ENCODE measurements at places on chromosomes 1 and 21.

DNA sequence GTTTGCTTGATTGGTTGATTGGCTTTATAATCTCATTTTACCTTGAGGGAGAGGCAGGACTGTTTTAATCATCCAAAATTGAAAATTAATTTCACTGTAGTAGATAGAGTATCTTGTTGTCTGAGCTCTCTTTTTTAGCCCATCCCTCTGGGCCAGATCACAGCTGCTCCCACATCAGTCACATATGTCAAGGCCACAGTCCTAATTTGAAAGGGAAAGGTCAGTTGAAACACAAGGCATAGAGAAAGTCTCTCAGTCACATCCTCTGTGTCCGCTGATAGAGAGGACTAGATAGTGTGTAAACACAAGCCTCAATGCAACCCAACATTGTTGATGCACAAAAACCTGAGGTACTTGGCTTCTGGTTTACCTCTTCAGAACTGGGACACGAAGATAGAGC lies 6.8 kb downstream of the C1orf74 start:
- DNase-seq: no peak

GRCh38 chr1:26239936-26240335 lies 5.9 kb downstream of the CEP85 start:
- DNase-seq: no peak

GRCh38 chr1:31760471-31761470 lies 3.4 kb downstream of the ADGRB2 start:
- peak; percentile 58 for DNase-seq

GRCh38 chr1:118881751-118882150 lies 106.4 kb downstream of the TBX15 start:
- no peak for DNase-seq

GRCh38 chr1:44294588-44295007 lies 60.5 kb downstream of the ERI3 start:
- no peak for DNase-seq

GRCh38 chr1:187689129-187689528 lies 860.4 kb downstream of the PLA2G4A start:
- DNase-seq: no peak

- no peak for DNase-seq
These were observed 3.4 kb upstream of the NVL start for GRCh38 chr1:224333309-224333926.

DNA sequence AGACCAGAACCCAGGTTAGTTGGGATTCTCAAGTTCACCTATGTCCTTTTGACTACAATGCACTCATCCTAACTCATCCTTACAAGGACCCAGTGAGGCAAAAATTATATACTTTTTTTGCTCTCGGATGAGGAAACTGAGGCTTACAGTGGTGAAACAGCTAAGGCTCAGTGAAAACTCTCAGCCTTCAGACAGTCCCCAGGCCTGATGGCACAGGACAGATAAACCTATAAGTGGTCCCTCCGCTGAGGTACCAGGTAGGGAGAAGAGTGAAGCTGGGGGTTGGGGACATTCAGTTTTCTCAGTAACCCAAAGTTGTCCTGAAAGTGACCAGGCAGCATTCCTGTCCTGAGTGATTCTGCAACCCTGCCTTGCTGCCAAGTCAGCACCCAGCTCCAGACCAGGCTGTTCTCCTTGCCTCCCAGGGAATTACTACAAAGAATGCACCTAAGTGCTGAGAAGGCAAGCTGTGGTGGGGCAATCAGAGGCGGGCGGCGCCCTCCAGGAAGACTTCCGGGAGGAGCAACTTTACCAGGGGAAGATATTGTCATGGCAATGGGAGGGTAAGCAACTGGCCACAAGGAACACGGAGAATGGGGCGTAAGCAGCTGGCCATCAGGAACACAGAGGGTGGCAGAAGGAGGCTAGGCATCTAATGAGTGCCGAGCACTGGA lies 4.6 kb downstream of the TENT5B start:
- DNase-seq: no peak

GRCh38 chr1:160491017-160491416 lies 32.0 kb downstream of the SLAMF6 start:
- DNase-seq: no peak

GRCh38 chr1:246029616-246030015 lies 477.5 kb downstream of the SMYD3 start:
- no peak for DNase-seq

- no peak for DNase-seq
These were observed 31.6 kb downstream of the LRP8 start for GRCh38 chr1:53296117-53296749.

- DNase-seq: no peak
These were observed 175.2 kb upstream of the IVNS1ABP start for GRCh38 chr1:185492089-185492825.

DNA sequence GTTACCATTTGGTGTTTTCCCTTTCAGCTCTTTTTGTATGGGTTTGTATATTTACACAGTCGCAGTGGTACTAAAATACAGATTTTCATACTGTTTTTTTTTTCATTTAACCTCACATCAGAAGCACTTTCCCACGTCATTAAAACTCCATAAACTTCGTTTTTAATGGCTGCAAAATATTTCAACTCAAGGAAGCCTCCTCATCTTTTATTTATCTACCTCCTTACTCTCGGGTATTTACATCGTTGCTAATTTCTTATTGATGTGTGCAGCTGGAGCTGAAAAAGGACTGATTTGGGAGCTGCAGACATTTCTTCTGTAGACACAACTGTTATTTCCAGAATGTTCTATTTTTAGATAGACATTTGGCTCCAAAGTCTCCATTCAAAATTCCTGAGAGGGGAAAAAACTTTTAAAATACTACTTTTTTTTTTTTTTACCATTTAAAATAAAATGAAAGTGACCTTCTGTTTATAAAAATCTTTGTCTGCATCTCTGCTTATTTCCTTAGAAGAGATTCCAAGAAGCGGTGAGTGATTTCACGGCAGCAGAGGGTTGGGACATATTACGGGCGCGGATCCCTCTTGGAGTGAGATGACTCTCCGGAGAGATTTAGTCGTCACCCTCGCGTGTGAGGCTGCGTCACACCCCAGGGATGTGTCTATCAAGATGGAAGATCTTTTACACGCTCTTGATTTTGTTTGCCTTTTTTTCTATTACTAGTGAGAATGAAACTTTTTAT lies 10.1 kb downstream of the RUNX3 start:
- peak; percentile 79 for DNase-seq

DNA sequence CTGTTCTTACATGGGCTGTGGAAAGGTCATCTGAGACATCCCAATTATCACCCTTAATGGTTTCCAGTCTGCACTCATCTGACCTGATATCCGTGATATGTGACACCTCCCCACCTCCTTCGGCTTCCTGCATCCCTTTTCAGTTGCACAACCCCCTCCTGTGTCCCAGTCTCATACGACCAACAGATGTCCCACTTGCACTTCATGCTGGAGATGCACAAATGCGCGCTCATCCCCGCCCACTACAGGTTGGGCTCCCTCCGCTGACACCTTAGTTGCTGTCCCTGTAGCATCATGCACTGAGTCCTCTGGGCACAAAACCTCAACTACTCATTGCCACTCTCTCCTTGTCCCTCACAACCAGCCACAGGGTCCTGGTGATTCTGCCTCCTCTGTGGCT lies 94.4 kb downstream of the MIS18A start:
- DNase-seq: no peak

DNA sequence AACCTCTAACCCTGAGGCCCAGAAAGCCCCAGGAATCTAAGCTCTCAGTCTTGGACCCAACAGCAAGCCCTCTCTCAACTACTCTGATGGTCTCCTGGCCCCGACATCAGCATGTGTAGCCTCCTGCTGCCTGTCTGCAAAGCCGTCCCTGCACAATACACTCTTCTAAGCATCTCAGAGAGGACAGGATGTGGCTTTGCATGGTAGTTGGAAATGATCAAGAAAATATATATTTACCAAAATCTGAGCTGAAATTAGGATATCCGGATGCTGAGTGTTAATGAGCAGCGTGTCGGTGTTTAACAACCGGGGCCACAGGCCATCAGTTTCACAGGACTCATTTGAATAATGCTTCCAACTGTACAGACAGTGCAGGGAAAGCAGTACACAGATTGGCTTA lies 59.1 kb upstream of the SIM2 start:
- no peak for DNase-seq

- no peak for DNase-seq
These were observed 210.5 kb upstream of the GRIK3 start for GRCh38 chr1:37244815-37245214.

GRCh38 chr1:226135059-226135651 lies 51.4 kb downstream of the ACBD3 start:
- no peak for DNase-seq

GRCh38 chr21:31658053-31658452 lies 1.4 kb upstream of the SOD1 start:
- no peak for DNase-seq

DNA sequence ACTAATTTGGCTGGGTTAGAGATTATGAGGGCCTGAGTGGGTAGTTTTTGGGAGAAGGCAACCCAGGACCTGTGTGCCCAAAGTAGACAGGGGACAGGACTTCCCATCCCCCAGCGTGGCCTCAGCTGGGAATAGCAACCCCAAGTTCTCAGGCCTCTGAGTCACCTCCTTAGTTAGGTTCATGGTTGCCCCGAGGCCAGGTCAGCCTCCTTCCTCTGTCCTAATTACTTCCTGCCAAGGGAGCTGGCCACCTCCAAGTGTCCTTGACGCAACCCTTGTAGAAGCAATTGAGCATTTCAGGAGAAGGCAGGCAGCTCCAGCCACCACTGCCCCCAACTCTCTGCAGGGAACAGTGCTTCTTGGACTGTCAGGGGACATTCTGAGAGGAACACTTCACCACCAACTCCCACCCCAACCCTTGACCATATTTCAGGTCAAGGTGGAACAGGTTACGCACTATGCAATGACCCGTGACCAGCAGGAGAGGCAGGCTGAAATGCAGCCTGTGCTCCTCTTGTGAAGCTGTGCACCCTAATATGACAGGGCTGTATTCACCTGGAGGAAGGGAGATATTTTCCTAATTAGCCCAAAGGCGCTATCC lies 5.1 kb upstream of the NT5C1A start:
- DNase-seq: no peak

DNA sequence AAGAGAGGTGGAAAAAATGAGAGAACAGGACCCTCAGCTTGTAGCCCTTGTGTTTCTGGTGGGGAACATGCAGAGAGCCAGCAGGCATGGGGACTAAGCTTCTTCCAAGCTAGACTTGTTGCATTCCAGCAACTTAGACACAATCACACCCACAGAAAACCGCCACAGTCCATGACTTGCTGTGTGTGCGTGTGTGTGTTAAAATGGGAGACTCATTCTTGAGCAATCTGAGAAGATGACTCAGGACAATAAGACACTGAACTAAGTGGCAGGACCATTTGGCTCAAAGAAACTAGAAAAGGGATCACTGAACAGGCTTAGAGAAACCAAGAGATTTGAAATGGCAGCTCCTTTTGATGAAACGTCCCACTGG lies 78.0 kb downstream of the HLX start:
- no peak for DNase-seq

DNA sequence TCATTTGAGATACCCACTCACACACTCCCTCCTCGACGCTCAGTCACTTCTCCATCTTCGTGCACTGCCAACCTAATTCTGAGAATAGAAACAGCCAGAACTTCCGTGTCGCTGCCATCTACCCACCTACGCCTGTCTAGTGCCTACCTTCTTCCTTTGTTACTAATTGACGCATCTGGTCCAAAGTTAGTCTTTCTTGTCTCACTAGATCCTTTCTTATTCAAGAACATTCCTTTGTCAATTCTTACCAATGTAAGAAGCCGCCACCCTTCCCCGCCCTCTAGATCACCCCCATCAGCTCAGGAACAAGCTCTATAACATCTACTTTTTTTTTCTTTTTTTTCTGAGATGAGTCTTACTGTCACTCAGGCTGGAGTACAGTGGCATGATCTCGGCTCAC lies 3.7 kb downstream of the PADI6 start:
- DNase-seq: no peak

DNA sequence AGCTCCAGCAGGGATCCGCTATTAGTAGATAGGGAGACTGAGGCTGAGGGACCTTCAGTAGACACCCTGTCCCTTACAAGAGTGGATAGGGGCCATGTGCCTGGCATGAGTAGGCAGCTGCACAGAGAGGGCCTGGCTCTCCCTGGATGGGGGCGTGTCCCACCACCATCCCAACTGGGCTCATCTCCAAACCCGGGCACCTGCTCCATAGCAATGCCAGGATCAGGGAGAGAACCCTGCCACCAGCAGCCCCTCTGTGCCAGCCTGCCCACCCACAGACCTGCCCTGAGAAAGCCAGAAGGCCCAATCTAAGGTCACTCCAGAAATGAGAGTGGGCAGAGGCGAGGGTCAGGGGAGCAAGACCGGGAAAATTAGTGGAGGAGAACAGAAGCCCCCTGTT lies 121.3 kb downstream of the GRIK3 start:
- no peak for DNase-seq

DNA sequence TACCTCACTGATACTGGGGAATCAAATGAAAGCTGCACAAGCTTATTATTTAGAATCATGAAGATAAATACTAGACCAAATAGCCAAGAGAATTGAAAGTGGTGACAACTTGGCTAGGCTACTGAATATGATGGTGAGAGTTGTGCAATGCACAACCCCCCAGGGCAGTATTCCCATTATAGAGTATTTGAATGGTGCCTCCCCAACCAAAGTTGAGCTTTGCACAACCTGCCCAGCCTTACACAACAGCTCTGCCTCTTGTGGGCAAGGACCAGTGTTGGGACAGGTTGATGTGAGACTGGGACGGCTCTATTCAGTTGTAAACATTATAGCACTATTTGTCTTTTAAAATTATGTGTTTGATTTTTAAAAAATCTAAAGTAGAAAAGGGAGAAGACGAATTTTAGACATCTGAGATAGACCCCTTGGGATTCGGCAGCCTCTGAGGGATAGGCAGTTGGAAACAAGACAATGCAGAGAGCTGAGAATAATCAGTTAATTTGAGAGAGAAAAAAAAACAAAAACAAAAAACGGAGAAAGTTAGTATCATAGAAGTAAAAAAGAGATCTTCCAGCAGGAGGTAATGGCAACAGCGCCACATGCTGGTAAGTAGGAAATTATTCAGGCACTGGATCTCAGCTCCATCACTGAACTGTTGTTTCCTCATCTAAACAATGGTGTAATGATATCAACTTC lies 91.0 kb upstream of the KCNA3 start:
- DNase-seq: peak; percentile 35

- DNase-seq: peak; percentile 55
These were observed 1.9 kb downstream of the ITPKB start for GRCh38 chr1:226736908-226737818.

- no peak for DNase-seq
These were observed 42.8 kb downstream of the CAPN9 start for GRCh38 chr1:230790026-230790425.

GRCh38 chr21:37944496-37944895 lies 28.2 kb upstream of the KCNJ6 start:
- no peak for DNase-seq

GRCh38 chr21:32147041-32147440 lies 131.8 kb downstream of the MIS18A start:
- DNase-seq: no peak

GRCh38 chr1:198660341-198661261 lies 21.8 kb downstream of the PTPRC start:
- DNase-seq: no peak

GRCh38 chr1:234696148-234696576 lies 86.2 kb upstream of the IRF2BP2 start:
- DNase-seq: no peak
